WTC11 (cell line): ENCODE measurements at places on chromosomes 11 and 22.
A peak's percentile ranks its signal among the peaks of the same experiment; 100 is the strongest.

- no peak for DNase-seq
Observed at GRCh38 chr22:40334060-40334459, 12.2 kb upstream of the ADSL start.

- peak; percentile 67 for DNase-seq
Observed at GRCh38 chr11:70568035-70568813, 169.9 kb downstream of the CTTN start.

GRCh38 chr22:48923165-48923865 lies 904.4 kb downstream of the BRD1 start:
- no peak for DNase-seq

DNA sequence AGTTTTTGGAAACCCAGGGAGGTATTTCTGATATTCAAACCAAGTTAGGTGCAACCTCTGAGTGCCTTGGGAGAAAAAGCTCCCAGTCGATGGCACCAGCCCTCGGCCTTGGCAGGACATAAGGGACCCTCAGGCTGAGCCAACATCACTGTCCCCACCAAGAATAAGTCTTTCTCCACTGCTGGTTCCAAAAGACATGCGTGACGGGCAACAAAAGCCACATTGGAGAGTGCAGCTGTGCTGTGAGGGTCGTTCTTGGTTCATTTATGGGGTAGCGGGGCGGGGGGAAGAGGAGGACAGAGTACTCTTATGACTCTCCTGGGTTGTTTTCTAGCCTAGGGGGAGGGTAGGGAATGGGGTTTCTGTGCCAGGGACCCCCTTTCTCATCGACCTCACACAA lies 11.2 kb upstream of the TPCN2 start:
- DNase-seq: no peak

DNA sequence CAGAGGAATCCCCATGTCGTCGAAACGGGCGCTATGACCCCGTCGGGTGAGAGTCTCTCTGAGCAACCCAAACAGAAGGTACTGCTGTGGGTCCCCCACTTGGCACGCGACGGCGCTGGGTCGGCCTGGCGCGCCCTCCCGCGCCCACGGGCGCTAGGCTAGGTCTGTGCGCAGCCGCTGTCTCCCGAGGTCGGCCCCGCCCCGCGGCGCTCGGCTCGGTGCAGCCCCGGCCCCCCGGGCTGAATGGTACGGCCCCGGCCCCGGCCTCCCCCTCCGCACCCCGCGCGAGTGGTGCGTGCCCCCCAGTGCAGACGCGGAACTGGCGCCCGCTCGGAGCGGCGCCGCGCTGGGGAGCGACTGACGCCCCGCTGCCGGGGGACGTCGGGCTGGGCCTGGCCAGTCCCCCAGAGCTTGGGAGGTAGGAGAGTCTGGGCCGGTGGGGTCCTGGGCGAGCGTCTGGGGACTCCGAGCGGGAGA lies at the start of gene MADD:
TSS of gene MADD (plus strand) at position 305 of the 477 bp plus-strand sequence.
- peak; percentile 68 for DNase-seq
